ENCODE measurements at places on chromosomes 2 and 18.

- DNase-seq: no peak
Measured at GRCh38 chr2:8882094-8882493, 44.7 kb upstream of the KIDINS220 start.

DNA sequence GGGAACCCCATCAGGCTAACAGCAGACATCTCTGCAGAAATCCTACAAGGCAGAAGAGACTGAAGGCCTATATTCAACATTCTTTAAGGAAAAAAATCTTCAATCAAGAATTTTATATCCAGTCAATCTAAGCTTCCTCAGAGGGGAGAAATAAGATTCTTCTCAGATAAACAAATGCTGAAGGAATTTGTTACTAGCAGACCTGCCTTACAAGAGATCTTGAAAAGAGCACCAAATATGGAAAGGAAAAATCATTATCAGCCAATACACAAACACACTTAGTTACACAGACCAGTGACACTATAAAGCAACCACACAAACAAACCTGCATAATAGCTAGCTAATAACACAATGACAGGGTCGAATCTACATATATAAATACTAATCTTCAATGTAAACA lies 96.5 kb downstream of the SUCLG1 start:
- DNase-seq: no peak

- no peak for DNase-seq
Measured at GRCh38 chr2:27891673-27892105, 1.2 kb downstream of the BABAM2 start.

- no peak for DNase-seq
Measured at GRCh38 chr2:110999626-111000025, 121.1 kb upstream of the BCL2L11 start.

GRCh38 chr2:176592216-176592615 lies 323.0 kb downstream of the MTX2 start:
- DNase-seq: no peak

DNA sequence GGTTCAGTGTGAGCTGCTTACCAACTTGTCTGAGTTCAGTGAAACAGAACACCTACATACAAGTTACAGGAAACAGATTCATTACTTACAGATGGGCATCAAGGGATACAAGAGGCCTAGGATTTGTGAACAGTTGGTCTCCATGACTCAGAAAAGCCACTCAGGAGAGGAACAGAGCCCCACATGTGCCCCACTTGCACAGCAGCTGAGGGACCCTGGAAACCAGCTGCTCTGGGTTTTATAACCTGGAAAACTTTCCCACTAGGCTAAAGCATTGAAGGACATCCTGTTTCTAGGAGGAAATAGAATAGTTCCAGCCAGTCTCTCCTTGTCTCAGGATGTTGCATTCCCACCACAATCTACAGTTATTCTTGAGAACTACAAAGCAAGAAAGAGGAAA lies 530.0 kb downstream of the ZNF804A start:
- no peak for DNase-seq

DNA sequence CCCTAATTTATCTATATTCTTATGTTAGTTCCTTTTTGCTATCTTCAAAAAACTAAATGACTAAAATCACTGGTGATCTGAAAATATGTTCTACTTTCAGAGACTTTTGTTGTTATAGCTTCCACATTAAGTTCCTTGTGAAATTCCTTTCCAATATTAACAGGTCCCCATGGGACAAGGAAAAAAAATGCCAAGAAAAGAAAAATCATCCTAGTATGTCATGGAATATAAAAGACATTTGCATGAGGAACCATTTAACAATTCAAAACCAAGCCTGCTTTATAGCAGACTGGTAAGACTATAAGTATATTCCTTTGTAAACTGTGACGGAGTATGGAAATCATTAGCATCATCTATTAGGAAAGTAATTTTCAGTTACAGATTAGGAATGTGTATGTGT lies 48.1 kb downstream of the COBLL1 start:
- DNase-seq: no peak

- no peak for DNase-seq
Measured at GRCh38 chr2:99762714-99763113, 272.9 kb upstream of the REV1 start.

DNA sequence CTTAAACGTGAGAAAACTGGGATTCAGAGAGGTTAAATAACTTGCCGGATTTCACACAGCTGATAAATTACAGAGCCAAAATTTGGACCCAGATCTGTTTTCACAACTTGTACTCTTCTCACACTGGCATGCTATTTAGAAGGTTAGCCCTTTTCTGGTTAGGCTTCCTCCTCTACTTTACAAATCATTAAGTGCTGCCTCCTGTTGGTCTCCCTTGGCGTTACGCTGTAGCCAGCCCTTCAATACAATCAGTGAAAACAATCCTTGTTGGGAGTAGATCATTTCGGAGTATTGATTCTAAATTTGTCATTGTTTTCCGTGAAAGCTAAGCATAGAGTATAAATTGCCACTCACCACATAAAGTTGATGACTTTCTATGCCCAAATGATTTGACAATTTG lies 153.5 kb downstream of the ARHGAP15 start:
- no peak for DNase-seq

DNA sequence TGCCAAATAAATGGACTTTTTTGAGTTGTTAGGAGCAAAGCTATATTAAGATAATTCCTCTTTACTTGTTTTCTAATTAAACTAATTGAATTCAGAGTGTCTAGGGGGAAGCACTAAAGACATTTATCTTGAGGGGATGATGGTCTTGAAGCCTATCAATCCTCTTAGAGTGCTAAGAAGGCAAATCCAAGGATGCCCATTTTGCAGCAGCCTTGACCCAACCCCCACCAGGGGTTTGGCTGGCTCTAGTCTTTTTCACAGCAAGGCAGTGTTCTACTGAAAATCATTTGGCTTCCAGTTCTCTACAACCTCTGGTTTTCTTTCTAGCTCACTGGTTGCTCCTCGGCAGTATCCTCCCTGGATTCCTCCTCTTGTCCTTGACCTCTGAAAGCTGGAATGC lies 6.5 kb upstream of the RAX start:
- DNase-seq: no peak

GRCh38 chr18:76488190-76488589 lies 6.9 kb downstream of the ZNF516 start:
- no peak for DNase-seq

DNA sequence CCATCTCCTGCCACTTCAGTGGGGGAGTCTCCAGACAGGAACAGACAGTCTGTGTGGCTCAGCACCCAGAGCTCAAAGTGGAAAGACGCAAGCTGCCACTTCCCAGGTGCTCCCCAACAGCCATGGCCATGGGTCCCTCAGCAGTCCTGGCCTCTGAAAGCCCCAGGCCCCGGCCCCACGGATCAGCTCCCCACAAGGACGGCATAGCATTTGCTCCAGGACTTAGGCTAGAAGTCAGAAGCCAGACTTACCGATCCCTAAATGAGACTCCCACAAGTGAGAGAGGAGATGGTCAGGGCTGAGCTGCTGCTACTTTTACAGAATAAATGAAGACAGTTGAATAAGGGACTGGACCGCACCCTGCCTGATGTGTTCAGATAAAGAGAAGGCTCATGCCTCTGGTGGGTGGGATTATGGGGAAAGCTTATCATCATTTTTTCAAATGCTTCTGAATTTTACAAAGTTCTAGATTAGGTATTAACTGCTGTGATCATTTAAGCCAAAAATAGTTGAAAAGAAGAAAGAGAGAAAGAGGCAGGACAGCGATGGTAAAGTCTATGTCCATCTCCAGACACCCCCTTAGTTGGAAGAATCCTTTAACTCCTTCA lies 50.5 kb downstream of the ADD2 start:
- no peak for DNase-seq

- no peak for DNase-seq
Measured at GRCh38 chr2:200604571-200605255, 18.9 kb downstream of the AOX1 start.

DNA sequence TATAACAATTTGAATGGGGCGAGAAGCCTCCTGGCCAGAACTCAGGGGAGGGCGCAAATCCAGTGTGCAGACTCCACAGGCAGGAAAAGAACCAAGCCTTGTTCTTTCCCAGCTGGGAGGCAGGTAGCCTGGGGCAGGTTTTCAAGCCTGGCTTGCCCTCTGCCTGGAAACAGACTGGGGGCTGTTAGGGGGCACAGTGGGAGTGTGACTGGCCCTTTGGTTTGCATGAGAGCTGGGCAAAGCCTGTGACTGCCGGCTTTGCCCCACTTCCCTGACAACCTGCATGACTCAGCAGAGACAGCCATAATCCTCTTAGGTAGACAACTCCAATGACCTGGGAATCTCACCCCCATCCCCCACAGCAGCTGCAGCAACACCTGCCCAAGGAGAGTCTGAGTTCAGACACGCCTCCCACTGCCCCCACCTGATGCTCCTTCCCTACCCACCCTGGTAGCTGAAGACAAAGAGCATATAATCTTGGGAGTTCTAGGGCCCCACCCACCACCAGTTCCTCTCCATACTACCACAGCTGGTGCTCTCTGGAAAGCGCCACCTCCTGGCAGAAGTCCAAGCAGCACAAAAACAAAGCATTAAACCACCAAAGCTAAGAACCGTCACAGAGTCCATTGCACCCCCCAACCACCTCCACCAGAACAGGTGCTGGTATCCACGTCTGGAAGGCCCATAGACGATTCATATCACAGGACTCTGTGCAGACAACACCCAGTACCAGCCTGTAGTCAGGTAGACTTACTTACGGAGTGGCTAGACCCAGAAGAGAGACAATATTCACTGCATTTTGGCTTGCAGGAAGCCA lies 402.5 kb downstream of the STK39 start:
- no peak for DNase-seq

DNA sequence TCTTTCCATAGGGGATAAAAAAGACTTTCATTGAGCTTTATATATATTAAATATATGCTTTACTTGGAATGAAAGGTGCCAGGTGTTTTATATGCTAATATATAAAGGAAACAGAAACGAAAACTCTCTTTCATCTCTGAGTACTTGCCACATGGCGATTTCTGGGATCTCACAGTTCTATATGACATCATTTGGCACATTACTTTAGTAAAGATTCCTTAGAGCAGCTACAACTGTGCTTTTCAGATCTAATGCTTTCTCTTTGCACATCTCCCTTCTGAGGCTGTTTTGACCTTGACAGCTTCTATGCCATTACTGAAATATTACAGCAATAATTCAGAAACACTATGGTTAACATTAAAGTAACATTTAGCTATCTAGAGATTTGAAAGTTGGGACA lies 1082.9 kb upstream of the CDH2 start:
- no peak for DNase-seq

- DNase-seq: no peak
Measured at GRCh38 chr2:160007111-160007510, 55.3 kb downstream of the PLA2R1 start.

DNA sequence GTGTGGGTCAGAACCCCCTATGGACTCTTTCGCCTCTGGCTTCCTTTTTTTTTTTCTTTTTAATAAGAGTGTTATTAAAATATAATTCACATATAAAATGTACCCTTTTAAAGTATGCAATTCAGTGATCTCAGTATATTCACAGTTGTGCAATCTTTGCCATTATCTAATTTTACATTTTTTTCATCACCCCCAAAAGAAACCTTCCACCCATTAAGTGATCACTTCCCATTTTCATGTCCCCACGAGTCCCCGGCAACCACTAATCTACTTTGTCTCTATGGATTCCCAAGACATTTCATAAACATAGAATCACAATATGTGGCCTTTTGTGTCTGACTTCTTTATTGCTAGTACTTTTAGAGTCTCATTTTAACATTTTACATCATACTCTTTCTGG lies 38.7 kb upstream of the ANXA4 start:
- DNase-seq: no peak

DNA sequence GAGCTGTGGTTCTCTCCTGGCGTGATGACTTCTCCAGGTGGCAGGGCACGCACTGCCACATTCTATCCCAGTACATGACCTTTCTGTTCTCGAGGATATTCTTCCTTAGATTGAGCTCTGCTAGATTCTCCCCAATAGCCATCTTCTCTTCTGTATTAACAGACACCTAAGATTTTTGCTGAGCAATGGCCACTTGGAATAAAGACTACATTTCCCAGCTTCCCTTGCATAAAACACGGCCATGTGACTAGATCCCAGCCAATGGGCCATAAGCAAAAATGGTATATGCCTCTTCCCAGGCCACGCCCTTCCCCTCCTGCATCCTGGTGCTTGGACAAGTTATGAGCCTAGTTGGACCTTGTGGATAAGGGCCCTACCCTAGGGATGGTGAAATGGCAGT lies 82.1 kb downstream of the EIF2AK3 start:
- DNase-seq: no peak

GRCh38 chr18:74066018-74066417 lies 81.6 kb downstream of the FBXO15 start:
- no peak for DNase-seq

DNA sequence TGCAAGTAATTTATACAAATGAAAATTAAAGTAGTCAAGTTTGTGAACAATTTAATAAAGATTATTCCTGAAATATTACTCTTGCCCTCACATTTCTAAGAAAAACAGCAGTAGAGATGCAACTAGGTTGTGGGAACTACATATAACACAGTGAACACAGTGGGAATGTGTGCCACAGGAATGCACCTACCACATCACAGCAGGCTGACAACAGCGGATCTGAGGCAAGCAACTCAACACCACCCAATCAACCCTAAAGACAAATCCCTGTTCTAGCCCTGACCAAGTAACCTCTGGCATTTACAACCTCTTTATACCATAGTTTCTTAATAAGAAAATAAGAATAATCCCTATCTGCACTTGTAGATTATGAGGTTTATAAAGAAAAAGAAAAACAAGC lies 23.4 kb downstream of the MBOAT2 start:
- DNase-seq: no peak

GRCh38 chr18:23539911-23540525 lies 36.7 kb downstream of the RMC1 start:
- no peak for DNase-seq

GRCh38 chr2:200310545-200310971 lies 4.1 kb downstream of the SPATS2L start:
- DNase-seq: no peak

Data from tibial nerve (tissue), 4 donors.